ENCODE measurements at places on chromosomes 1 and 21.

GRCh38 chr1:30814292-30814691 lies 56.7 kb upstream of the LAPTM5 start:
- DNase-seq, result no peak

- DNase-seq, result no peak
These were observed 5.3 kb upstream of the ERG start for GRCh38 chr21:38503583-38503982.

DNA sequence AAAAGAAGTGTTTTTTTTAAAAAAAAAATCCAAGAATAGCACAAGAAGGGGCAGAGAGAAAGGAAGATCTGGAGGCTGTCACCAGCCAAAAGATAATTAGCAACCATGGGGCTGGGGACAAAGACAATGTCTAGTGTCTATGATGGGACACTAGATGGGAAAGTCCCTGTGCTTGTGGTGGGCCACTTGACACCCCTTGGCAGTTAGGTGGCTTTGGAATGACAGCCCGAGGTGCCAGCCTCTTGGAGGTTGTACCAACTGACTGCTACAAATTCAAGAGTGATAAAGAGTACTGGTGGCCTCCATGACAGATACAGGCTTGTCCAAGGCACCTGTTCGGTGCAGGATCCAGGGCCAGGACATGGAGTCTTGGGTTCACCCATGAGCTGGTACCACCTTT lies 21.6 kb downstream of the ATP2B4 start:
- DNase-seq, result no peak

DNA sequence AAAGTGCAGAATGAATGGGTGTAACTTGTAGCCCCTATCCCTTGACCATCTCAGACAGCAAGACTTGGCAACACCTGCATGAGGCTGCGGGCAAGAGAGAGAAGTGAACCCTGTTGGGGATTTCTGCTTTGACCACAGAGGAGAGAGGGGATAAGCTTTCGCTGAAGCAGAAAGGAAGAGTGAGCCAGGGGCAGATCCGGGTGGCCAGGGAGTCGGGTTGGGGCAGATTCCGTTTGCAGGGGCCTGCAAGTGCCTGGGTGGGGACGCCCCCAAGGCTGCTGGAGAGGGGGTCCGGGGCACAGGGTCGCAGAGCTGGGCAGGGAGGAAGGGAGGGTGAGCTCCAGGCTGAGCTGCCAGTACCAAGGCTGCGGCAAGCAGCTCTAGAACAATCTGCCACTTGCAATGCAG lies 25.3 kb upstream of the PIK3CD start:
- no peak for DNase-seq

- no peak for DNase-seq
These were observed 41.4 kb downstream of the NEXN start for GRCh38 chr1:77929806-77930205.
